ENCODE measurements at places on chromosomes 1 and 21. TPM values are rescaled to one million over a fixed set of nuclear protein-coding genes. Genes with fewer than 3 reads are reported as not detected.

GRCh38 chr1:243946946-243947345 lies 96.9 kb upstream of the AKT3 start:
- DNase-seq: peak; percentile 94

- no peak for DNase-seq
Observed at GRCh38 chr1:63874278-63874880, 100.6 kb downstream of the ROR1 start.

GRCh38 chr1:199403531-199404116 lies 623.9 kb upstream of the NR5A2 start:
- peak; percentile 46 for DNase-seq

- DNase-seq: no peak
Observed at GRCh38 chr1:217712925-217713597, 81.9 kb downstream of the SPATA17 start.

DNA sequence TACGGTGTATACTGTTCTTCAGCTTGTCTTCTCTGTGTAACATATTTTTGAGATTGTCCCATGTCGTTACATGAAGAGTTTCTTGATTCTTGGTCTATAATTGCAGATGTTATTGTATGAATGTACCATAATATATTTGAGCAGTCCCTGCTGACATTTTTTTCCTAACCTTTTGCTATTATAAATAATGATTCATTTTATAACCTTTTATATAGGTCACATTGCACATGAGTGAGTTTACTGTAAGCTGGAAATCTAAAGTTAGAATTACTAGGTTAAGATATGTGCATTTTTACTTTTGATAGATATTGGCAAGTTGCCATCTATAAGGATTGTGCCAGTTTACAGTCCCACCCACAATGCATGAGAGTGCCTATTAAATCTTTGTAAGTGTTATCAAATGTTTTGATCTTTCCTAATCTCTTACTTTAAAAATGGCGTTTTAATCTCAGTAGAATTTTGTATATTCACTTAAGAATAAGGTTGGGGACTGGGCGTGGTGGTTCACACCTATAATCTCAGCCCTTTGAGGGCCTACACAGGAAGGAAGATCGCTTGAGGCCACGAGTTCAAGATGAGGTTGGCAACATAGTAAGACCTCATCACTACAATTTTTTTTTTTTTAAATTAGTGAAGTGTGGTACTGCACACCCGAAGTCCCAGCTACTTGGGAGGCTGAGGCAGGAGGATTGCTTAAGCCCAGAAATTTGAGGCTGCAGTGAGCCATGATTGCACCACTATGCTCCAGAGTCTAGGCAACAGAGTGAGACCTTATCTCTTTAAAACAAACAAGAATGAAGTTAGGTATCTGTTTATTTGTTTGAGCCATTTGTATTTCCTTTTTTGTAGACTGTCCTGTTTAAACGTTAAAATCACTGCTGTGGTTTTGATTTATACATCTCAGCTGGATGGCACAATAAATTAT lies 36.5 kb downstream of the ZMYM1 start:
- no peak for DNase-seq

DNA sequence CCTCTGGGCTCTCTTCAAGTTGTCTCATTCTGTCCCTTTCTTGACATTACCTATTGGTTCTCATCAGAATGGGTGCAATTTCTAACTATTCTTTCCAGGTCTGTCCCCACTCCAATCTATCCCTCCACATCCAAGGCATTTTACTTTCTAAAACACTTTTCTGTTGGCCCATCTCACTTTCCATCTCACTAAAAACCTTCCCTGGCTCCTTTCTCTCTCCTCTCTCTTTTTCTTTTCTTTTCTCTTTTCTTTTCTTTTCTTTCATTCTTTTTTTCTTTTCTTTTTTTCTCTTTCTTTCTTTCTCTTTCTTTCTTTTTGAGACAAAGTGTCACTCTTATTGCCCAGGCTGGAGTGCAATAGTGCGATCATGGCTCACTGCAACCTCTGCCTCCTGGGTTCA lies 279.2 kb upstream of the SGIP1 start:
- DNase-seq: no peak

- peak; percentile 95 for DNase-seq
Observed at GRCh38 chr1:62962901-62963776, 179.2 kb downstream of the ATG4C start.

GRCh38 chr1:39508857-39509305 lies 17.4 kb downstream of the BMP8A start:
- no peak for DNase-seq

DNA sequence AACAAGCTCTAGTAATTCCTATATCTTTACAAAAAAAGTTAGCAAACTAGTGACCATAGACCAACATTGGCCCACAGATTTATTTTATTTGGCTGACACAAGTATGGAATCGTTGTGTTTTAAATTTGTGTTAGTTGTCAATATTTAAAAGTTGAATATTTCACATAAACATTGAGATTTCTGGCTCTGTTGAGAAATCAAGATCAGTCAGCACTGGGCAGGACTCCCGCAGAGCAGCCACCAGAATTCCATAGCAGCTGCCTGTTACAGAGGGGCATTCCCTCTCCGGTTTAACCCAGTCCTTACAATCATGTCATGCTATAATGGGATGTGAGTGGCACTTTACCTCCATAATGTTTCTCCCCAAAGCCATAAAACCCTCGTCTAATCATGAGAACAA lies 79.2 kb upstream of the NRIP1 start:
- no peak for DNase-seq

DNA sequence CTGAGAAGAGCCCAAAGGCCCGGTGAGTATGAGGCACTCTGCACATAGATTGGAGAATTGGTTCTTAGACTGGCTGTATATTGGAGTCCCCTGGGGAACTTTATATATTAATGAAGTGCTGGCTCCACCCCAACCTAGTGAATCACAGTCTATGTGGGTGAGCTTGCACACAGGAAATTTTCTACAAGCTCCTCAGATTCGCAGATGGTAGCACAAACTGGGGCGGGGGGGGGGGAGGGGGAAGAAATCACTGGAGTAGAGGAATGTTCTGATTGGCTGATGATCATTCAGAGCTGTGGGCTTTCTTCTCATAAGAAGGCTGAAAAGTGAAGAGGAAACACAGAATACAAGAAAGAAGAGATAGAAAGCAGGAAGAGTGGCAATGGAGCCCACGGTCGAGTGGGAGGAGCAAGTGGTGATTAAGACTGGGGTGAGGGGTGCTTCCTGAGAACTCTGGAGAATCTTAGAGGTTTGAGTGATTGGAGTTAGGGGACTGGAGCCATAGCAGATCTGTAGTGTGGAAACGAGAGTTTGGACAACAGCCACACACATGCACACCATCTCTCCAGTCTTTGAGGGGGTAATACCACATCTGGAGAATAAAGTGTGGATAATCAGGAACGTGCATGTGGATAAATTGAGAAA lies 465.9 kb upstream of the DAB1 start:
- DNase-seq: no peak

- peak; percentile 26 for DNase-seq
Observed at GRCh38 chr1:33036051-33036525, 595 bp downstream of the AK2 start.

GRCh38 chr1:61776091-61776490 lies 33.8 kb downstream of the PATJ start:
- DNase-seq: no peak

DNA sequence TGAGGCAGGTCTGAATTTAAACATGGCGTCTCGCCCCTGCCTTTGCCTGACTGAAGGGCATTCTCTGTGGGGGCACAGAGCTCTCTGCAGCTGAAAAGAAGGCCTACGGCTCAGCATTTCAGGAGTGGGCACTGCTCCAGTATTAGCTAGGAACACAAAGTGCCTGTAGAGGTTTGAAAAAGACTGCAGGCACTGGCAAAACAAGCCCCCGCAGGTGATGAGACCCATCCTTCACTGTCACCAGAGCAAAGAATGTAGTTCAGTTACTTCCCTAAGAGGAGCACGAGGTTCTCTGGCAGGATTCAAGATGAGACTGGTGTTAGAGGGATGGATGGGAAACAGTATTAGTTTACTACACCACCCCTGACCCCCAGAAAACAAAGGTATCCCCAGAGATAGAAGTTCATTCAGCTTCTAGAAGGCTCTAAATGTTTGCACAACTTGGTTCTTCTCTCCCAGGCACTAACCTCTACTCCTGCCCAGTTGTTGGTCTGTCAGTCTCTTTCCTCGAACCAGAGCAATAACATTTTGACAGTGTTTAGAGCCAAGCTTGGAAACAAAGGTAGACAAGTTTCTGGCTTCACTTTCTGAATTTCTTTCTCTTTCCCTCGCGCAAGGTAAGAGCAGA lies 101.9 kb upstream of the KCNE2 start:
- DNase-seq: no peak

CEP170 gene
- 89.2 TPM for polyA plus RNA-seq

ADCY10 gene
- not detected for polyA plus RNA-seq

ZNF644 gene
- 101 TPM for polyA plus RNA-seq

CFAP141 gene
- polyA plus RNA-seq: not detected

CR1L gene
- polyA plus RNA-seq: 21.4 TPM

PALMD gene
- not detected for polyA plus RNA-seq

Measured in GM23338 (cell line).